ENCODE measurements at places on chromosomes 6 and 20.

GRCh38 chr6:112058243-112059032 is 4.5 kb downstream of the CCN6 start:
- no peaks in the 10 kb centered on the region for H3K4me1 ChIP-seq
- no peak for DNase-seq
- no peak overlapping the region for H3K4me3 ChIP-seq
- H3K27me3 ChIP-seq = no peaks in the 10 kb centered on the region

- no peak overlapping the region for H3K27ac ChIP-seq
- H3K4me1 ChIP-seq = peaks cover 21% of the 10 kb centered on the region
- no peak overlapping the region for H3K4me3 ChIP-seq
- H3K27me3 ChIP-seq = no peaks in the 10 kb centered on the region
- DNase-seq = no peak
These were observed 496.2 kb upstream of the SULF2 start for GRCh38 chr20:48281501-48281900.

DNA sequence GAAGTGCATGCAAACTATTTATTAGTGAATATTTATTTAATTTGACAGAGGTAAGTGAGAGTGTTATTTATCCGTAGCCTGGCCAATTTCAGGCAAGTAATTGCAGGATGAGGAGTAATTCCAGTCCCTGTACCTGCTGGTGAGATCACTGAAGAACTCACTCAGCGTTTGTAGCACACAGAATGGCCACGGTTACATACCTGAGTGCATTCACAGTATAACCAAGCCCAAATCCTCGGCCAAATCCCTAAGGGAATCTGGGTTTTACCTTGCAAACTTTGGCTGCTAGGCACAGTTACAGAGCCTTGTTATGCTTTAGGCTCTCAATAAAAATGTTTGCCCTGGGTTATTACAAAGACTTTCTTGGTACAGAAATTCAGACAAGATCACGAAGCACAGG is 93.3 kb downstream of the KCNQ5 start:
- no peak for DNase-seq
- H3K4me1 ChIP-seq = no peaks in the 10 kb centered on the region
- no peak overlapping the region for H3K4me3 ChIP-seq
- H3K27ac ChIP-seq = no peak overlapping the region

- peaks cover 50% of the 10 kb centered on the region for H3K4me1 ChIP-seq
- peak overlapping the region; percentile 65 for H3K27ac ChIP-seq
- H3K36me3 ChIP-seq = no peaks in the 10 kb centered on the region
- DNase-seq = peak; percentile 69
- H3K4me3 ChIP-seq = no peak overlapping the region
These were observed 309.3 kb downstream of the PRL start for GRCh38 chr6:21987501-21987957.

DNA sequence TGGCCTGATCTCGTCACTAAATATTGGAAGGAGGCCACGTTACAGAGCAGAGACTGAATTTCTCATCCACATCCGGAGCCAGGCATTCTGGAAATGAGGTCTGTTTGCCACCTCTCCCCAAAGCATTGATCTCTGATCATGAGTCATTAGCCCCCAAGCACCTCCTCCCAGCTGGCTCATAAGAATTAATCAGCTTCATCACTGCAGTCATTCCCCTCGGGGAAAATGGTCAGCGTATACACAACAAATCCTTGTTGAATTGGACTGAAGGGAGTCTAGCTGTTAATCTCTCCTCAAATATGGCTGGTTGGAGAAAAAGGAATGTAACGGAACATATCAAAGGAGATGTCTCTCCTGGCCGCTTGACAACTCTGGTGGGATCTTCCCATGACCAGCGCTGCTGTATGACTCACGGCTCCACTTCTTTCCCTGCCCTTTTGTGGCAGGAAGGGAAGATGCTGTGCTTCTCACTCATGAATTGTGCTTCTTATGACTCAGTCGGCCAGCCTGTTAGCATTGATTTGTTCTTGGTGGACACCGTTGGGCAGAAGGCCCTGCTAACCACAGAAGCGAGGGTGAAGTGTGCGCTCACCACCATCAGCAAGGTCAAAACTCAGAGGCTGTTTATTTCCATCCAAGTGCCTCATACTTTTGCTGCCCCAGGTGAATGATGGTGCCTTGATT is 76.7 kb downstream of the RNF182 start:
- peaks cover 3% of the 10 kb centered on the region for H3K27me3 ChIP-seq
- H3K4me1 ChIP-seq = no peaks in the 10 kb centered on the region
- DNase-seq = no peak
- H3K36me3 ChIP-seq = no peaks in the 10 kb centered on the region
- no peak overlapping the region for H3K27ac ChIP-seq
- H3K4me3 ChIP-seq = no peak overlapping the region

GRCh38 chr6:34161857-34162515 is 16.1 kb upstream of the GRM4 start:
- no peaks in the 10 kb centered on the region for H3K4me1 ChIP-seq
- H3K27me3 ChIP-seq = peaks cover 3% of the 10 kb centered on the region
- H3K27ac ChIP-seq = no peak overlapping the region
- DNase-seq = no peak
- H3K4me3 ChIP-seq = no peak overlapping the region

- H3K4me1 ChIP-seq = no peaks in the 10 kb centered on the region
- no peak for DNase-seq
- no peaks in the 10 kb centered on the region for H3K27me3 ChIP-seq
- H3K27ac ChIP-seq = no peak overlapping the region
These were observed 95.3 kb downstream of the MLIP start for GRCh38 chr6:54206510-54206909.

DNA sequence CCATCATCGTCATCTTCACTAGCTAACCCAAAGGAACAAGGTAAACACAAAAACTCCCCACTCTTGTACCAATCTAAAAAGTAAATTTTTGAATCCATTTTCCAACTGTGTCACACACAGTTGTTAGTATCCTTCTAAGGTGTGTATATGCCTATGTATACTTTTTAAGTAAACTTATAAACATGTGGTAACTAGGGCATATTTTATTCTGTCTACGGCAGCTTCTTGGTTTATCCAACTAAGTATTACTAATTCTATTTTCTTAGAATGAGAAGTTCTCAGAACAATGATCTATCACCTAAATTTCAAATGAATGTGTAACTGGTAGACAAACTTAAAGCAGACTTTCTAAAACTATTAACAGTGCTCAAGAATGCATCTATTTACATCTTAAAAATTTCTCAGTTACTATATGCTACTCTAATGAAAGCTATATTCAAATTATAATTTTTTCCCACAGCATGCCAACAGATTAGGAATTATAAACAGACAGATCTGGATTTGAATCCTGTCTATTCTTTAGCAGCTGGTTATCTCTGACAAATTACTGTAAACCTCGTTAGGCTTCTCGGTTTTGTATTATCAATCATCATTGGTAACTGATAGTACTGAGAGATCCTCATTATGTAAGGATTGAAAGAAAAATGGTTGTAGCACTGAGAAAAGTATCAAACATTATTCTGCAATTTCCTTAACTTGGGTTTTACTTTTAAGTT is 1.8 kb upstream of the PLN start:
- DNase-seq = no peak
- H3K36me3 ChIP-seq = no peaks in the 10 kb centered on the region
- no peak overlapping the region for H3K4me3 ChIP-seq
- H3K27ac ChIP-seq = no peak overlapping the region

All from DND-41 (cell line).